ENCODE measurements at places on chromosomes 1 and 21.
A peak's percentile ranks its signal among the peaks of the same experiment; 100 is the strongest.

DNA sequence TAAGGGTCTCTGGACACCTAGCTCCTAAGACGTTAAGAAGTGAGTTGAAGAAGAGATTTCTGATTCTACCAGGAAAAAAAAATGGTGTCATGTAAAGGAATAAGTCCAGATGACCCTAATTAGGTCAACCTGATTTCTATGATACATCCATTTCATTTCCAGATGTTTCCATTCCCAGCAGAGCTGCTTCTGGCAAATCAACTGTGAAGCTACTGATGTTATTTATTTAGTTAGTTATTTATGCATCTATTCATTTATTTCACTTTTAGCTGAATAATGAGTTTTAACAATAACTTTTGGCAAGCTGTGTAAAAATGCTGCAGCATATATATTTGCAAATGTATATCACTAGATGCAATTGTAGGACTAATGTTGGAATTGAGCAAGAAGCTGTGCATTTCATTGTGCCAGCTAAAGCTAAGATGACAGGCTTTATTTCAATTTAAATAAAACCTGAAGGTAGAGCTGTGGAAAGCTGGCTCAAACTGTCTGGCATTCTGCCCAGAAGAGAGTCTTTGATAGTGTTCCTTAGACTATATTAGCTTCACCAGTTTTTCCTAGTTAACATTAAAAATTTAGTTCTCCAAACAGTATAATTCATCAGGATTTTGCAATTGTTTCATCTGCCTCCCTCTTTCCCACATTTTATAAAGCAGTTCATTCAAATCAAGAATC is 1164.4 kb upstream of the ADGRL4 start:
- DNase-seq: no peak

GRCh38 chr1:81455481-81455880 is 345.3 kb upstream of the ADGRL2 start:
- DNase-seq: no peak

DNA sequence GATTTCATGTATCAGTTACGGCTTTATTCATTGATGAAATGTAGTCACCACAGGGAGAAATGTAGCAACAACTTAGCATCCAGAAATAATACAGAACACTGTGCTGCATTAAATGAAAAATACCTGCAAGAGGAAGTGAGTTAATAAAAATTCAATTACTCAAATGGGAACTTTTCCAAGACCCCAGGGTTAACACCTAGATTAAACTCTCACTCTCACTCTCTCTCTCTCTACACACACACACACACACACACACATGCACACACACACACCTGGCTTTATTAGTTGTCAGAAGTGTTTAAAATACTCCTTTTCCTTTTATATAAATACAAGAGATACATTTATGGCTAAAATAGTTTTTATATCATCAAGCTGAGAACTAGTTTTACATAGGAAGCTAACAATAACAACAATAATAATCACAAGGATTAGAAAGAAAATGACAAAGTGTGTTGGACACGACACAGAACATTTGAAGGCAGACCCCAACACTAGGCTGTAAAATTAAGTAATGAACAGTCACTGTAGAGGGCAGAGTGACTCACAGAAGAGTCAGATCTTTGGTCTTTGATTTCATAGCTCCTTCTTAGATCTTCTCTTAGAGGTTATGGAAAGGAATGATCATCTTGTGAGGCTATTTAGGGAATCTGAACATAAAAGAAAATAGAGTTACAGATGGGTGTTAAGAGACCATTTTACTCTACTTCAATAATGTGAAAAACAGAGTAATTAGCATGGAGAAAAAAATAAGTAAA is 1266.0 kb upstream of the ADGRL2 start:
- DNase-seq: no peak

DNA sequence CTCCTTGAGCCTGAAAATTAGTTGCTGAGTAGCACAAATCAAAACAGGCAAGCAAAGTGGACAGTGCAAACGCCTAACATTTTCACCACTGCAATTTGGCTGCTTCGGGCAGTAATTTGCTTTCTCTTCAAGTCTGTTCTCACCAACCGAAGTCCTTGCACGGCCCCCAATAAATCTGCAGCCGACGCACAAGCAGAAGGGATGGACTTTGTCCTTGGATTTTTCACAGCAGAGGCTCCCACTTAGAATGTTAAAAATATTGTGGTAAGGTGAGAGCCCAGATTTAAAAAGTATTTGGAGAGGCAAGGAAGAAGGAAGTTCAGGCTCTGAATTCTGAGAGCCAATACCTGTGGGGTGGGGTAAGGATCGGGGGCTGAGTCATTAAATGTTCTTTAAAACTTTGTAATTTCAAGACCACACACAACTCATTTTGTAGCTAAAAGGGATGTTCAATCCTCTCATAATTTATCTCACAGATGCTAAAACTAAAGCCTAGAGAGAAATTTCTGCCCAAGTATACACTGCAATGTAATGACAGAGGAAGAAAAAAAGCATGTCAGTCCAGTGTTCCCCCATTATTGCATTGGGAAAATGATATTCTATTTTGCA is 6.2 kb downstream of the CD247 start:
- no peak for DNase-seq

DNA sequence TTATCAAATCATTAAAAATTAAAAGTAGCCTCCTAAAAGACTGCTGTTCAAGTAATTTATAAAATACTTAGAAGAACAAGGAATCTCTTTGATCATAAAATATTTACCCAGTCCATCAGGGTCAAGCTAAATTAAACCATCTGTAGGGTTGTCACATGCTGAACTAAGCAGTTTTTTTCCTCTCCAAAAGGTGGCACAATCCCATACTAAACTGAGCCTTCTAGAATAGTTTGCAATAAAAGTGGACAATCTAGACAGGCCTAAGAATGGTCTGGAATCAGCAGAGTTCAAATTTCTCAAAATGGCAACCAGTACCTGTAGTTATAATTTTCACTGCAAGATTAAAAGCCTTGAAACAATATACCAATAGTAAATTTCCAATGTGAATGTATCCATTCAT is 194.8 kb downstream of the EIF4G3 start:
- no peak for DNase-seq

DNA sequence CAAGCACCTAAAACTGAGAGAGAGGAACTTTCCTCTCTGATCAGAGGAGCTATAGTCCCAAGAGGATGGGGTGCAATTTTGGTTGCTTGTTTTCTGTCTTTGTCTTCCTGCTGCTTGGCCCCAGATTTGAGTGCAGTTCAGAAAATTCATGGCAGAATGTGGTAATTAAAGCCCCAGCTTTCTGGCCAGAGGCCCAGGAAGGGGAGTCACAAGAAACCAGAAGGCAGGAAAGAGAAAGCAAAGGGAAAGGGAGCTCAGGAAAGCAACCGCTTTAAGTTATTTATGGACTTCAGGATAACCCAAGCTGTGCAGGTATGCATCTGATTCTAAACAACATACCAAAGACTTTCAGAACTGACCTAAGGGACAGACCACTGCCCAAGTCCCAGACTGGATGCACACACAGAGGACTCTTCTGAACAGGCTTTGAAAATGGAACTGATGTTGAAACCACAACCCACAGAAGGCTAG is 88.8 kb downstream of the ST3GAL3 start:
- DNase-seq: no peak

DNA sequence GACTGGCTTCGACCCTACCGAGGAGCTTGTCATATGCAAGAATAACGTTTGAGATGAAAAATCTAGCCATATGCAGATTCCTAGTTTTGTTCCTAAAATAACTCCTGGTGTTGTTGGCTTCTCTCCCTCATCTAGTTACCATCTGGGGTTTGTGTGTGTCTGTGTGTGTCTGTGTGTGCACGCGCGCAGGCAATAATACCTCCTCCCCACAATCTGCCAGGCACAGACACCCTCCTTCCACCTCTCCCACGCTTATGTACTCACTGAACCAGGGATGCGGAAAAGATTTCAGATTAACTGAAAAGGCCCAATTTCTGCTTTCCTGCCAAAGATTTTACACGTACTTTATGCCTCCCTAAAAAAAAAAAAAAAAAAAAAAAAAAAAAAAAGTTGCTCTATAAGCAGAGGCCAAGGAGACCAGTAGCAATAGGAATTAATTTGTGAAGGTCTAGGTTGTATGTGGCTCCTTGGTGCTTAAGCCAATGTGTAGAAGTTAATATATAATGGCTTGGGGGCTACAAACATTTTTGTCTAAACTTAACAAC is 452.7 kb downstream of the NUF2 start:
- DNase-seq: no peak

- no peak for DNase-seq
Observed at GRCh38 chr1:185732951-185733350, 1.2 kb upstream of the HMCN1 start.

DNA sequence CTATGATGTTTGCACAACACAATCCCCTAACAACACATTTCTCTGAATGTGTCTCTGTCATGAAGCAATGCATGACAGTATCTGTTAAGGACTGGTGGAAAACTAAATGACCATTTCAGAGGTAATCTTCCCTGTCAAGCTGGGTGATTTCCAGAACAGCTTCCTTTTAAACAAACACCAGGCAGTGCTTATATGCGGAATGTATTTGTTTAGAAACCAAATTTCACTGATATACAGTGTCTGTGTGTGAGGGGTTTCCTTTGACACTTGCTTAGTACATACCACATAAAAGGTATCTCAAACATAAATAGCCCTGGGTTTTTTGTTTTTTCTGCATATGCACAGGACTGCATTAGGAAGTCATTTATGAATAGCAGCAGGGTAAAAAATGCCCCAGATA is 95.6 kb downstream of the TGFBR3 start:
- DNase-seq: no peak

DNA sequence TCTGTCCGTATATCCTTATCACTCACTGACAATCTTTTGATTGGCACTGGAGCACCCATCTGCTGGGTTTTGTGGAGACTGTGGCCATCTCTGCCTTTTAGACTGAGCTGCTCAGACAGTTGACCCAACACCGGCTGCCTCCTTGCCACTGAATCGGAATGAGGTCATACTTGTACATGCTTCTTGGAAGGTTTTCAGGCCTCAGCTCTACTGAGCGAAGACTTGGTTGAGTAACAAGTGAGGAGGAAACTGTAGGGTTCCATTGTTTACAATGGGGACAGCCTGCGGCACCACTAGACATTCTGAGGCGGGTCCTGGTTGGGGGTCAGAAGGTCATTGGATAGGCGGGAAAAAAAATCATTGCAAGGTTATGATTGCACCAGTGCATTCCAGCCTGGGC is 320.3 kb downstream of the KIF26B start:
- DNase-seq: no peak

GRCh38 chr1:230759369-230760065 is 12.3 kb downstream of the CAPN9 start:
- no peak for DNase-seq

- DNase-seq: no peak
Observed at GRCh38 chr1:231681006-231681405, 54.4 kb downstream of the DISC1 start.

GRCh38 chr1:196910215-196910614 is 22.4 kb downstream of the CFHR4 start:
- no peak for DNase-seq

- peak; percentile 53 for DNase-seq
Observed at GRCh38 chr21:42818328-42818749, 61.0 kb downstream of the WDR4 start.

GRCh38 chr1:37708471-37708870 is 16.2 kb downstream of the CDCA8 start:
- no peak for DNase-seq

DNA sequence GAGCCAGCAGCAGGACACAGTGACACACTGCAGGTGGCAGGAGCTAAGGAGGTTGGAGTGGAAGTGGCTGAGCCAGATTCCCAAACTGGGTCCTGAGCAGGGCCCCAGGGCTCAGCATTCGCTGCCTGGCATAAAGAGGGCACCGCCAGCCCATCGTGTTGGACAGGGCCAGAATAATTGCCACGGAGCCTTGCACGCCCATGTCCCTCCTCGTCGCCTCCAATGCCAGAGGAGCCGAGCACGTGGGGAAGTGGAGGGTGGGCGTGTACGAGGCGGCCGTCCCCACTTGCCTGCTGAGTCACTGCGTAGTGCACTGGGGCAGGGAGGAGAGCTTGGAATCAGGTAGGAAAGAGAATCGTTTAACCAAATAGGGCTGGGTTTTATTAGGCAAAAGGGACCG is 26.1 kb upstream of the LRRC47 start:
- no peak for DNase-seq

GRCh38 chr1:233143241-233143640 is 152.3 kb downstream of the PCNX2 start:
- no peak for DNase-seq

Measured in stimulated activated CD4-positive, alpha-beta T cell treated with anti-CD3 and anti-CD28 coated beads, Interleukin-4, amount 100 ng/mL, for 4 hours (primary cell).